Neuronal stem cell (in vitro differentiated cells): ENCODE measurements at places on chromosomes 12 and 14.

- DNase-seq = no peak
These were observed 90.1 kb downstream of the NCOR2 start for GRCh38 chr12:124477107-124477915.

GRCh38 chr12:132064631-132065030 is 79.5 kb downstream of the DDX51 start:
- DNase-seq = no peak

GRCh38 chr12:32548691-32549281 is 130.3 kb upstream of the DNM1L start:
- DNase-seq = no peak

DNA sequence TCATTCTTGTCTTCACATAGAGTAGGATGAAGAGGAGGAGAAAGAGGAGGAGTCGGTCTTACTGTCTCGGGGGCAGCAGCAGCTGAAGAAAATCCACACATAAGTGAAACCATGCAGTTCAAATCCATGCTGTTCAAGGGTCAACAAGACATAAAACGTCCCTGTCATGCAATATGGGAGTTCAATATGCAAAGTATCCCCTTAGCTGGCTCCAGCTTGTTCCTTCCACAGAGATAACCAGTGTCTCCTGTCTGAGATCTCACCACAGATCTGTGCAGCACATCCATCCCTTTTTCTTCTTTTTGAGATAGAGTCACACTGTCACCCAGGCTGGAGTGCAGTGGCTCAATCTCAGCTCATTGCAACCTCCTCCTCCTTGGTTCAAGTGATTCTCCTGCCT is 357.5 kb downstream of the GALC start:
- DNase-seq = no peak

- no peak for DNase-seq
These were observed 400.4 kb downstream of the ATP23 start for GRCh38 chr12:58341791-58342190.

GRCh38 chr14:21924479-21924878 is 250.9 kb upstream of the OR4E1 start:
- DNase-seq = no peak

- no peak for DNase-seq
These were observed 12.9 kb downstream of the RIOX1 start for GRCh38 chr14:73503648-73504047.

DNA sequence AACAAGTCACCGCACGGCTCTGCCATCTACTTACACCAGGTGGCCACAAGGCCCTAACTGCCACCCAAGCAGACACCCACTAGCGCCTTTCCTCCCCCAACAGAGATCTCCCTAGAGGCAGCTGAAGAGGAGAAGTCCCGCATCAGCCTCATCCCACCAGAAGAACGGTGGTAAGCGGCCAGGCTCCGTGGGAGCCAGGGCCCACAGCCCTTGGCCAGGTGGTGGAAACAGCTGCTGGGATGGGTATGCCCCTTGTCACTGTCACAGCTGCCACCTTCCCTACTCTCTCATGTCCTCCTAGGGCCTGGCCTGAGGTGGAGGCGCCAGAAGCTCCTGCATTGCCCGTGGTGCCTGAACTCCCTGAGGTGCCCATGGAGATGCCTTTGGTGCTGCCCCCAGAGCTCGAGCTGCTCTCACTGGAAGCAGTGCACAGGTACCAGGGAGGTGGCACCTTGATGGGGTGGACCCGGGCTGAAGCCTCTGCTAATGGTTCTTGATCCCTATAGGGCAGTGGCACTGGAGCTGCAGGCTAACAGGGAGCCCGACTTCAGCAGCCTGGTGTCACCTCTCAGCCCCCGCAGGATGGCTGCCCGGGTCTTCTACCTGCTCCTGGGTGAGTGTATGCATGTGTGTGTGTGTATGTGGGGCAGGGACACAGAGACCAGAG is 7.5 kb downstream of the REC8 start:
- no peak for DNase-seq

DNA sequence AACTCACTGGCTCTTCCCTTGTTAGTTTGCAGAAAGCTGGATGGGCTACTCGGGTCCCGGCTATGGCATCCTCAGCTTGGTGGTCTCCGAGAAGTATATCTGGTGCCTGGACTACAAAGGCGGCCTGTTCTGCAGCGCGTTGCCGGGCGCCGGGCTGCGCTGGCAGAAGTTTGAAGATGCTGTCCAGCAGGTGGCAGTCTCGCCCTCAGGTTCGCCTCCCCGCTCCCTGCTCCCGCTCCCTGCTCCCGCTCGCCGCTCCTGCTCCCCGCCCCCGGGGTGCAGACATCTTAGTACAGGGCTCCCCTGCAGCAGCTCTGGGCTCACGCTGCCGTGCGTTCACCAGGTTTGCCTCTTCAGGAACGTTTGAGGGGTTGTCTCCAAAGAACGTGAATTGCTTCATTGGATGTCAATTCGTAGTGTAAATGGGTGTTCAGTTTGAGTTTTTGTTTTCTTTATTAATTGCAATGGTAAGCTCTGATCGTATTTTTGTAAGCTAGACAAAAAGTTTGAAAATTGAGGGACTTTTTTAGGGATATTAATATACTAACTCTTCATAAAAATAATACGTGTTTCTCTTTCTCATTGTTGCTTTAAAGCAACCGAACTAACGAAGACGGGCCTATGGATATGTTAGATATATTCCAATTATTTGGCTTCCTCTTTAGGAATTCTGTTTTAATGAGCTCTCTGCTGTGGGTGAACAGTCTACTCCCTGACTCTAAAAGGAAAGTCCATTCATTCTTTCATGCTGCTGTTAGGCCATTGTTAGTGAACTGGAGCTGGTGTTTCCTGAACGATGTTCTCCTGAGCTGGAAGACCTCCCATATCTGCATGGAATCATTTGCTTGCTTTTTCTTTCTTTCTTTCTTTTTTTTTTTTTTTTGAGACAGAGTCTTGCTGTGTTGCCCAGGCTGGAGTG is 71.3 kb downstream of the ANKRD9 start:
- peak; percentile 78 for DNase-seq

DNA sequence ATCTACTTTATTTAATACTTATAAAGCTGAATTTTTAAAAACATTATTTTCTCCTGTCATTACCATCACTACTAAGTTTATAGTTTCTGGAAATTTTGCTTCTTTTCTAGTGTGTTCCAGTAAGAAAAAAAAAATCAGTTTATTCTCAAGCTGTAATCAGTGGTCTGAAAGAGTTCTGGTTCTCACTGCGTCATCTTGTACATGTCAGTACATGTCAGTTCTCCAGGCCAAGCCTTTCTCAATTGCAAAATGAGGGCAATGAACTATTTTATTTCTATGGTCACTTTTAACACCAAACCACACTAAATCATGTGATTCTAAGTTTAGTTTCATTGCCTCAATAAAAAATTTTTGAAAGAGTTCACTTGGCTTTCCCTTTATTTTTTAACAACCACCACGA is 468.9 kb upstream of the LRFN5 start:
- DNase-seq = no peak

GRCh38 chr12:55797068-55797467 is 20.5 kb downstream of the SARNP start:
- DNase-seq = peak; percentile 37

DNA sequence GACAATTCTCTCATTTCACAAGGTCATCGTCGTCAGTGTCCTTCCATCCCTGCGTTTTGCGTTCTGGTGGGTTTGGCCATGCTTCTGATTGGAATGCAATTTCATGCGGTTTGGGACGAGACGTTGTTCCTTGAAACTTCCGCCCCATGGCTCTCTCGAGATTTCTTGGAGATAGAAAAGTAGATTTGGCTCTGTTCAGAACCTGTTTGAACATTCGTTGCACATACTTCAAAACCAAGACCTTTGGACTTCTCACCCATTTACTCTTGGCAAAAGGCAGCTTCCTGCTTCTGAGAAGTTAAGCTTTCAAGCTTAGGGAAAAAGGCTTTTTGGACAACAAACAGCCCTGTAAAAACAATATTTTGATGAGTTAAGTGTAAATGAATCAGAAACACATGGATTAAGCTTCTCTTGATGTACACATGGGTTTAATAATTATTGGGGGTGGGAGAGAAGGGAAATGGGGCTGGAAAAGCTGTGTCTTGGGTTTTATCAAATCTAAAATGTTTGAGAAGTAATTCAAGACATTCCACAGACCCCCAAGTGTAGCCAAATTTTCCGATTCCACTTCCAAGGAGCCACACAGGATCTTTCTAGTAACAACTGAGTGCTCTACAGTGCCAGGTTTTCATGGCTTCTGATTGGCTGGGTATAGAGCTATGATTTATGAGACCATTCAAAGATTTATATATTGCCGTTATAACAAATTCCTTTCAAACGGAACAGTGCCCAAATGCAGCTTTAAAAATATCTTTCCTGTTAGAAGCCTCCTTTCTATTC is 467.2 kb downstream of the MED13L start:
- no peak for DNase-seq

GRCh38 chr12:124741211-124741610 is 122.5 kb downstream of the SCARB1 start:
- DNase-seq = no peak

- no peak for DNase-seq
These were observed 50.6 kb downstream of the SMUG1 start for GRCh38 chr12:54138219-54138618.

DNA sequence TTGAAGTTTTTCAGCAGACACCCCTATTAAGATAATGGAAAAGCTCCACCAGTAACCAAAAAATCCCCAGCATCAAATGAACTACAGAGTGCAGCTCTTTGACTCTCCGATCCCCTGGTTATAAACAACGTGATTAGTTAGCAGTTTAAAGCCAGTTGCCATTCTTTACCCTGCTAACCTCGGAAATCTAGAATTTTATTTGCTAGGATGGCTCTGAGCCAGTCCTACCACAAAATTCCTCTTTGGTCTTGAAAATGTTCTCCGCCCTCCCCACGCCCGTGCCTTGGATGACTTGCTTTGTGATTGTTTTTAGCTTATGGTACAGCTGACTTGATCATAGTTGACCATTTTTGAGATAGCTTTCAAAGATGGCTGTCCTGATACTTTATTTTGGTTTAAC is 1.2 kb downstream of the KLHDC2 start:
- no peak for DNase-seq

- no peak for DNase-seq
These were observed 147.3 kb upstream of the RFLNA start for GRCh38 chr12:124147575-124147974.

GRCh38 chr12:12511895-12512711 is 50.6 kb downstream of the DUSP16 start:
- DNase-seq = no peak

GRCh38 chr14:69428289-69428998 is 30.0 kb downstream of the SLC39A9 start:
- no peak for DNase-seq

GRCh38 chr12:107478881-107479280 is 206.7 kb upstream of the PWP1 start:
- DNase-seq = no peak

- no peak for DNase-seq
These were observed 88.8 kb upstream of the PLEKHG7 start for GRCh38 chr12:92614001-92614400.

DNA sequence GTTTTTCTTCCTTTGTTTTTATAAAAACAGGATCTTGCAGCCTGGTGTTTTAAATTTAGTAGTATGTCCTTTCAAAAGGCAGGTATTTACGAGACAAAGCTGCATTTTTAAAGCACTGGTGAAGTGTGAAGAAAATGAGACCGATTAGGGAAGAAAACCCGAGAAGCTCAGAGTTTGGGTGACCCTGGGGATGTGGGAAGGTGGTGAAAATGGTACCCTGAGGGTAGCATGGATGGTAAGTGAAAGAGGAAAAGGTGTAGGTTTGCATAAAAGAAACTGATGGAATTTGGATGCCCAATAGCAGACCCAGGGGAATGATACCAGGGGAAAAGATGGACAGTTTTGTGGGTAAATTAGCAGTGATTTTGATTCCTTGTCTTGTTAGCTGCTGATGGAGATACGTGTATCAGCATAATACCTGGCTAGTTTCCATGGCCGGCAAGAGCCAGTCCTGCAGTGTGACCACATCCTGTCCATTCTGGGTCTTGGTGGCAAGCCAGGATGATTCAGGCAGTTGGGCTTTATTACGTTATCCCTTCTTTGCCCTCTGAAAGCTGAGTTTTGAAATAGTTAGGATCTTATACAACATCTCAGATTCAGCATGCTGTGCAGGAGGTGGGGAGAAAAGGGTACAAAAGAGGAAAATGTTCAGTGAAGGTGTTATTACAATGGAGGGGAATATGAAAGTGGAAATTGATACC is 8.9 kb downstream of the BICD1 start:
- no peak for DNase-seq

GRCh38 chr12:6233121-6233971 is 33.1 kb downstream of the CD9 start:
- DNase-seq = no peak

- no peak for DNase-seq
These were observed 18.6 kb downstream of the FBXO21 start for GRCh38 chr12:117171499-117172162.

DNA sequence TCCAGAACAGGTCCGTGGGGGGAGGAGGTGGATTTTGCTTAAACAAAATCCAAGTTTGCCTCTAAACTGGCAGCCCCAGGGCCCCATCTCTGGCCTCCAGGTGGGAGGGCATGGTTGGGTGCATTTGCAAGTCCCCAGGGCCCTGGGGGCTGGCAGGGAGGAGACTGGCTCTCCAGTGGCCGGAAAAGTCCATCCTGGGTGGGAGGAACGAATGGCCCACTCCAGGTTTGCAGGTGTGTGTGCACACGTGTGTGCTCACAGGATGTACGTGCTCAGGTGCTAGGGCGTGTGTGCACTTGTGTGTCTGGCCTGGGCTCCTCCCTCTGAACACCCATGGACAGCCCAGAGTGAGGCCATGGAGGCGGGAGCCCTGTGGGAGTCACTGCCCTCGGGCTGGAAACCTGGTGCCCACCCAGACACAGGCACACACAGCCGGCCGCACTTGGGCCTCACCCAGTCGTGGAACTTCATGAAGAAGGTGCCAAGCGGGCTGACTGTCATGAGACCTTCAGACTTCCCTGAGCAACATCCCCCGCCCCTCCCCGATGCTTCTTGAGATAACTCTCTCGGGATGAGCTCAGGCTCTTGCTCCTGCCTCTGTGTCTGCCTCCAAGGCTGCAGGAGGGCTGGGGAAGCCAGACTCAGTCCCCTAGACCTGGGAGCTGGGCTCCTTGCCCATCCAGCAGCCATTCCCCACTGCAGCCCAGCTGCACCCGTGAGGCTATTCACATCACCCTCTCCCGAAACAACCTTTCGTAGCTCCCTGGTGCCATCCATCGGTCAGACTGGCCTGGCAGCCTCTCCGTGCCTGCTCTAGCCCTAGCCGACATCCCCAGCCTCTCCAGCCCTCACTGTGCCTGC is 9.4 kb downstream of the AHNAK2 start:
- DNase-seq = no peak
